ENCODE measurements at places on chromosomes 5 and 9.

DNA sequence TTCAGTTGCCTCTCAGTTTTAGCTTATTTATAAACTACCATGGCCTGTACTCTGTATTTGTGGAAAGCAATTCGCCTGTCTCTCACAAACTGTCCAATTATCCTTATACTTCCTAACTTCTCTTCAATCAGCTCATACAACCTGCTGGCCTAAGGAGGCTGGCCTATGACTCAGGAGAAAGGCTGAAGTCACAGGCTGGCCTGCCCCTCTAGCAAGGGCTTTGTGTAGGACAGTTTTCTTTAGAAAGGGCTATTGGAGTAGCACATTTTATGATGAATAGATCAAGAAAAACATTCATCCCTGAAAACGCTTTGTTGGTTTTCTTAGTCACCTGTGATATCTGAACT is 988.7 kb upstream of the ARRDC3 start:
- peak; percentile 90 for DNase-seq

DNA sequence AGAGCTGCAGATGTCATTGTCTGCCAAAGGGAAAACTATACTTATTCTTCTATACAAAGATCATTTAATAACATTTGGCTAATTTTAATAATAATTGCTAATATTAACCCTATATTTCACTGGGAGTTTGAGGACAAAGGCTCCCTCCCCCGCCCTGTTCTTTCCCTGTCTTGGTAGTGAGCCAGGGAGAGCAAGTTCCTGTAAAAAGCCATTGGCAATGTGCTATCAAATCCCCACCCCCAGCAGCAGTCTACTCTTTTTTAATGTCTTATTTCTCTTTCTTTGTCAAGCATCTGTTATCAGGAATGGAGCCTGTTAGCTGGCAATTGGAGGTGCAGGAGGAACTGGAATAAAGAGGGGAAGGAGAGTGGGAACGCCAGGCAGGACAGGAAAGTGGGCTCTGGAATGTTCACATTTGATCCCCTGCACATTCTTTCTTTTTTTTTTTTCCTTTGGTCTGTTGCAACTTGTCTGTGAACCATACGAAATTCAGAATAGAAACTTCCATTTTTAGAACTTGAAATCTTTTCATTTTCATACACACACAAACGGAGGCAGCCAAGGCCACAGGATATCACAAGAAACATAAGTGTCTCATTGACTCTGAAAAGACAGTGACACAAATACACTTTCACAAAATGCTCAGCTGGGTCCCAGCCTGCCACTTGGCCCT is 664.8 kb upstream of the ZNF608 start:
- DNase-seq = peak; percentile 69

- DNase-seq = peak; percentile 74
Measured at GRCh38 chr5:143495821-143496275, 92.4 kb upstream of the NR3C1 start.

- DNase-seq = no peak
Measured at GRCh38 chr9:135907006-135907430, 328 bp downstream of the CAMSAP1 start.

GRCh38 chr5:112902561-112902960 is 19.5 kb downstream of the REEP5 start:
- DNase-seq = no peak

GRCh38 chr5:87803352-87803751 is 390.6 kb upstream of the CCNH start:
- DNase-seq = no peak

GRCh38 chr9:16460696-16461095 is 409.8 kb downstream of the BNC2 start:
- DNase-seq = no peak

Data from renal cortical epithelial cell (primary cell).